ENCODE measurements at places on chromosomes 13 and 19.

DNA sequence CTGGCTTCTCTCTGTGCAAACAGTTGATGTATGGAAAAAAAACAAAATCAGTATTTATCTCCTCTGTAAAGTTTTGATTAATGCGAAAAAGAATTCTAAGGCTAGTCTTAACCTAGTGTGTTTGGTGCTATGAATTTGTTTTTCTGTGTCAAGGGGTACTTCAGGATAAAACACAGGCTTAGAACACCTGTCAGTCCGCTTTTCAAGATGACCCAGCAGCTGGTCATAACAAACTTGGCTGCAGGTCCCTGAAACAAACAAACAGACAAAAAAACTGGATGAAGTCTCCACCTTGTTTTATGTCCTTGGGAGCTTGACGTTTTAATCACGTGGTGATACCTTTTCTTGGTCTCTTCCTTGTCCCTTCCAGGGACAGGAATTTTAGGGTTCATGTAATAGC, 689.3 kb downstream of the UQCRFS1 start:
- DNase-seq: no peak

DNA sequence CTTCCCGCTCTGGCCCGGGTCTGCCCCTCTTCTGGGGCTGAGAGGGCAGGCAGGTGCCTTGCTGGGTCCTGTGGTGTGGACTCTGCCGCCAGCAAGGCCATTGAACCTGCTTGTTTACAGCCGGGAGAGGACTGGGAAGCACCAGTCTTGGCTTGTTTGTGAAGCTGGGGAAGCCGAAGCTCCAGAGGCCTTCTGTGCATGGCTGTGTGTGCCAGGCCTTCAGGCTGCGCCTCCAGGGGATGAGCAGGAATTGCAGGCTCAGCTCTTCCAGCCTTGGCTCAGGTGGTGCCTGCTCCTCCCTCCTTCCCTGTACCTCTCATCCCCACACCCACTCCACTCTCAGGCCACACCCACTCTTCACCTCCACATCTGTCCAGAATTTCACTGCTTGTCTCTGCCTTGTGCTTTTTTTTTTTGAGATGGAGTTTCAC, 17.5 kb downstream of the NDUFB7 start:
- DNase-seq: no peak

GRCh38 chr13:41812851-41813250, 148.1 kb downstream of the VWA8 start:
- no peak for DNase-seq

GRCh38 chr19:19651076-19651475, 7.6 kb upstream of the GMIP start:
- no peak for DNase-seq

GRCh38 chr19:46529622-46530451, 34.2 kb upstream of the PNMA8B start:
- peak; percentile 73 for DNase-seq

- DNase-seq: no peak
Observed at GRCh38 chr19:33064792-33065550, at the start of gene RHPN2. Gene RHPN2, minus strand, starts transcription at chr19:33064888. Its CDS starts 36 bp downstream, at chr19:33064852.

DNA sequence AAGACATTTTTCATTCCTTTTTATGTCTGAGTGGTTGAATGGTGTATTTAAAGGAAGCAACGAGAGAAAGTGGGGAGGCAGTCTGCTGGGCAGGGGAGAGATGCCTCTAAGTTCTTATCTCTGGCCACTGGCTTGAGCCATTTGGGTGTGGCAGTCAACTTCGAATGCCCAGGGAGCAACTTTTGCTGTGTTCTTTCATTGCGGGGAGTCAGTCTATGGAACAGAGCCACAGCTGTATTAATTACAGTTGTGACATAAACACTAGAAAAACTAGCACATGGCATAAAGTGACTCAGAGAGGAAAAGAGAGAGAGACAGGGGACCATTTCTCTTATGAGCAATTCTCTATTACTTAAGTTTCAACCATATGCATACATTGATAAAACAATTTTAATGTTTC, 40.4 kb upstream of the PDCD5 start:
- DNase-seq: no peak
